CD4-positive, alpha-beta T cell treated with Interferon alpha-2 for 1 hour (primary cell): ENCODE measurements at places on chromosomes 16 and 17.

- DNase-seq, result no peak
Measured at GRCh38 chr17:79926142-79926604, 86.9 kb upstream of the CBX4 start.

GRCh38 chr16:49674351-49674851, 181.5 kb downstream of the ZNF423 start:
- no peak for DNase-seq

DNA sequence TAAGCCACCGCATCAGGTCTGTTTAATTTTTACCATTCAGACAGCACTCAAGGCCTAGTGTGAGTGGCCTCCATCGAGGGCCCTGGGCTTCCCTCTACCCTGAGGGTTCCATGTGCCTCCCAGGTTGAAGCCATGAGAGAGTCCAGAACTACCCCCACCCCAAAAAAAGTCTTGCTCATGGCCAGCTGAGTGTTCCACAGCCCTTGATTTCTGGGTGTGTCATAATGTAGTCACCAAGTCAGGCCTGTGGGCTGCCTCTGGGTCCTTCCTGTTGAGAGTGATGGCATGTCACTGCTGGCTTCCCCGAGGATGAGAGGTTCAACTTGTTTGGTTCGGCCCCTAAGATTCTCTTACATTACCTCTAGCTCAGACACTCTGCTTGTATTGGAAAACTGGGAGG, 100.6 kb downstream of the PITPNC1 start:
- peak; percentile 49 for DNase-seq

GRCh38 chr16:80034469-80034826, 433.9 kb upstream of the MAF start:
- DNase-seq, result no peak

- no peak for DNase-seq
Measured at GRCh38 chr16:77943801-77944200, 78.5 kb upstream of the CLEC3A start.

- DNase-seq, result peak; percentile 64
Measured at GRCh38 chr16:55508941-55509931, at the start of gene LPCAT2. LPCAT2 (plus strand) TSS chr16:55509072; CDS start chr16:55509182, 110 bp downstream.

DNA sequence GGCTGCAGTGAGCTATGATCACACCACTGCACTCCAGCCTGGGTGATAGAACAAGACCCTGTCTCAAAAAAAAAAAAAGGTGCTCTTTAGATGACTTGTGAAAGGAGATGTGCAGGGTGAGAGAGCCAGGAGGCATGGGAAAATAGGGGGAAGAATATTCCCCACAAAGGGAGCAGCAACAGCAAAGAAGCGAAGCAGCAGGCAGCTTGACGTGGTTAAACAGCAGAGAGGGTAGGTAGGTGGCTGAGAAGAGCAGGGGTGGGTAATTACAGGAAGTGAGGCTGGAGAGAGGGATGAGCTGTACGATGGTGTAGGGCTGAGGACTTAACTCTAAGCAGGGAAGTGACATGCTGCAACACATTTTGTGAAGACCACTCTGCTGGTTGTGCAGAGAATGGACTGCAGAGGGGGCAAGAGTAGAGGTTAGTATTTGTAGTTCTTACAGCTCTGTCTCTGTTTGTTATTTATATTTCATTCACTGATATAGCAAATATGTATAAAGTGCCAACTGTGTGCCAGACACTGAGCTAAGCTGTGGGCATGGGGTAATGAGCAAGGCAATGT, 1.6 kb downstream of the HEATR3 start:
- DNase-seq, result peak; percentile 34

GRCh38 chr17:16973760-16974540, 2.0 kb upstream of the TNFRSF13B start:
- peak; percentile 37 for DNase-seq

DNA sequence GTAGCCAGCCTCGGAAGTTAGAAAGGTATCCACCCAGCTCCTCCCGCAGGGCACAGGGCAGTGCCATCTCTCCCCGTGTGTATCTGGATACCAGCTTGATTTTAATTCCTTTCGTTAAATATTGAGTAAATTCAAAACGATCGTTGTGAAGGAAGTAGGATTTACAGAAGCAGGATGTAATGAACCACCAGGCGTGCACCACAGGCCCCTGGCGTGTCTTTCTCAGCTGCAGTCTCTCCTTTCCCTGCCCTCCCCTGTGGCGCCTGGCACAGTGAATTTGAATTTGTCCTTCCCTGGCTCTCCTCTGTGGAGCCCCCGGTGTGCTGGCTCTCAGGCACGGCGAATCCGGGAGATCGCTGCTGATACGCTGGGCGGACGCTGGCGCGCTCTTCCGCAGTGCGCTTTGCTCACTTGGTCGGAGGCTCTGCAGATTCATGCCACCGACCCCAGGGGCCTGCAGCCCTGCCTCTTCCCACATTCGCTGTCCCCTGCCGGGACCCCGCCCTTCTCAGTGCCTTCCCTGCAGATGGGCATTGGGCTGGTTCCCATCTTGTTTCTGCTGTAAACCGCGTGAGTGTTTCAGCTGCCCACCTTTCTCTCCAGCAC, 164.6 kb downstream of the RPTOR start:
- DNase-seq, result no peak

DNA sequence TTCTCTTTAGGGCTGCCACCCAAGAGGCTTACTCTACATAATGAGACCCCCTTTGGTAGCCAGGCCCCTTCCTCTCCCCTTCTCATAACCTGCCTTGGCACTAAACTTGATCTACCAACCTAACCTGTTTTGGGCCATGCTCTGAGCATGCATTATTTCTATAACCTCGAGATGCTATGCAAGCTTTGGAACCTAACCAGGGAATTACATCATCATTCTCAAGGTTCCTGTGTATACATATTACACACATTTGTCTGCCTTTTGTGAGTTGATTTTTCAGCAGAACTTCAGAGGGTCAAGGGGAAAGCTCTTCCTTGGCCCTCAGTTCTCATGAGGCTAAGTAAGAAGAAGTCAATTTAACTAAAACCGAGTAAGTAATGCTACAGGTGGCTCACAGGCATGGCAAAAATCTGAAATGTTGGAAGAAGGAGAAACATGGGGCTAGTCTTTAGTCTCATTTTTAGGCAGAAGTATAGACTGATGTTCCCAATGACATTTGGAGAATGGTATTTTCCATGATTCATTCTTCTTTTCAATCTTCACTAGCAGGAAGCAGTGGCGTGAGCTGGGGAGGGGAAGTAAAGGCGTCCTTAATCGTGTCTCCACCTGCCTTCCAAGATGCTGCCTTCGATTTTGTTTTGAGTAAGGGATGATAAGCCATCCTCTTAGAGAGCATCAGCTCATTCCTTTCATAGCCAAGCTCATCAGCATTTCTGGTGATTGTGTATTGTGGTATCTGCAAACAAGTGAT, 308.4 kb downstream of the ABCC12 start:
- DNase-seq, result no peak

GRCh38 chr16:81639348-81639747, 139.7 kb upstream of the PLCG2 start:
- DNase-seq, result no peak

DNA sequence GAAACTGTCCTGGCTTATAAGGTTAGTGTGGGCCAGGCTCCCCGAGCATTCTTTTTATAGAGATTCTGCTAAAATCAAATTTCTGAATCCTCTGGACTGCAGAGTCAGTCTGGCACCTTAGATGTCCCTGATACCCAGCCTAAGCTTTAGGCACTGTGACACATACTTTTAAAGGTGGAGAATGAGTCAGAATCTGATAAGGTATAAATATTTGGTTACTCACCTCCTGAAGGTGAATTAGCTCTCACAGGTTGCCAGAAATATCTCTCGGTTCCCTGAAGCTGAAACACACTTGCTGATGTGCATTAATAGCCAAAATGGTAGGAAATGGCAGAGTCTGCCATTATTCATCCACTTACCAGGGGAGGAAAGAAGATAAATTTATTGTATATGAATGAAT, 446.9 kb downstream of the UTP18 start:
- DNase-seq, result no peak

DNA sequence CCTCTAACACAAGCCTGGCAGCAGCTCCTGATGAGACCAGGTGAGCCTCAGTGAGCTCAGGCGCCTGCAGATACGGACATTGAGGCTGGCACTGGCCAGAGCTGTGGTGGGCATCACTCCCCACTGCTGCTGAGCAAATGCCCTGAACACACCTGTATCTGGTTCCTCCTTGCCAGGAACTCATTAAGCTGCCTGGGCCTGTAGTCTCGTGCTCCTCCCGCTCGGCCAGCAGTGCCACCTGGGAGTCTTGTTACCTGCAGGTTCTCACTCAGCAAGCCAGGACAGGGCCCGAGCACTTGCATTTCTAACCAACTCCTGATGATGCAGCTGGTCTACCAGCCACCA, 13.3 kb downstream of the EIF4A3 start:
- no peak for DNase-seq

DNA sequence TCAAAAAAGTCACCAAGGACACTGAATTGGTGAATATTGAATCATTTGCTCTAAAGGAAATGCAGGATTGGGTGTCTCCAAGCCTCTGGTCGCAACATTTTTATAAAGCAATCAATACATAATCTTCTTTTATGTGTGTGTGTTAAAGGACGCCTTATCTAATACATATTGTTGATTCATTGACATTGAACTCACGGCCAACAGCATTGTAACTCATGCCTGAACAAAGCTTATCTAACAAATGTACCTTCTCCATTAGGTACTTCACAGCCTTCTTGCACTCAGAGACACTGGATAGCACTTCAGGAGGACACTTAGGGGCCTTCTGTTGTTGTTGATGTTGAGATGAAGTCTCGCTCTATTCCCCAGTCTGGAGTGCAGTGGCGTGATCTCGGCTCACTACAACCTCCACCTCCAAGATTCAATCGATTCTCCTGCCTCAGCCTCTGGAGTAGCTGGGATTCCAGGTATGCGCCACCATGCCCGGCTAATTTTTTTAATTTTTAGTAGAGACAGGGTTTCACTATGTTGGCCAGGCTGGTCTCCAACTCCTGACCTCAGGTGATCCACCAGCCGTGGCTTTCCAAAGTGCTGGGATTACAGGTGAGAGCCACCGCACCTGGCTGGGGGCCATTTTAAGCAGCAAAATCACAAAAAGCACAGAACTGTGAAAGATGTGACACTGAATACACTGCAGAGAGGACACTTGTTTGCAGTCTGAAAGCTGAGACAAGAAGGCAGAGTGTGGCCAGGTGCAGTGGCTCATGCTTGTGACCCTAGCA, 13.2 kb upstream of the PDXDC1 start:
- DNase-seq, result no peak

DNA sequence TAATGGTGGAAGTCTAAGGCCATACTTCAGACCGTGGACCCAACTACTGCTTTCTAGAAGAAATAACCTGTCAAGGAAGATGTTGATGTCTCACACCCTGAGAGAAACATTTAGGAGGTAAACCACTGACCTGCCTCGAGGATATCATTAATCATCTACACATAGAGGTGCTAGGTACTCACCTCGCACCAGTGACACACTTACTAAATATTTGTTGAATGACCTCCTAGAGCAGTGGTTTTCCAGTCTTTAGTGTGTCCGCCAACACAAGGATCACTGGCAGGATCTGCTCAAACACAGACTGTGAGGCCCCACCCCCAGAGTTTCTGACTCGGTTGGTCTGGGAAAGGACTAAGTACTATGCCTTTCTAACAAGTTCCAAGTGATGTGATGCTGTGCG, 197.4 kb upstream of the CACNG5 start:
- no peak for DNase-seq
